ENCODE measurements at places on chromosomes 16 and 17.

- DNase-seq, result no peak
Observed at GRCh38 chr17:3690094-3690715, 5.8 kb downstream of the P2RX5 start.

DNA sequence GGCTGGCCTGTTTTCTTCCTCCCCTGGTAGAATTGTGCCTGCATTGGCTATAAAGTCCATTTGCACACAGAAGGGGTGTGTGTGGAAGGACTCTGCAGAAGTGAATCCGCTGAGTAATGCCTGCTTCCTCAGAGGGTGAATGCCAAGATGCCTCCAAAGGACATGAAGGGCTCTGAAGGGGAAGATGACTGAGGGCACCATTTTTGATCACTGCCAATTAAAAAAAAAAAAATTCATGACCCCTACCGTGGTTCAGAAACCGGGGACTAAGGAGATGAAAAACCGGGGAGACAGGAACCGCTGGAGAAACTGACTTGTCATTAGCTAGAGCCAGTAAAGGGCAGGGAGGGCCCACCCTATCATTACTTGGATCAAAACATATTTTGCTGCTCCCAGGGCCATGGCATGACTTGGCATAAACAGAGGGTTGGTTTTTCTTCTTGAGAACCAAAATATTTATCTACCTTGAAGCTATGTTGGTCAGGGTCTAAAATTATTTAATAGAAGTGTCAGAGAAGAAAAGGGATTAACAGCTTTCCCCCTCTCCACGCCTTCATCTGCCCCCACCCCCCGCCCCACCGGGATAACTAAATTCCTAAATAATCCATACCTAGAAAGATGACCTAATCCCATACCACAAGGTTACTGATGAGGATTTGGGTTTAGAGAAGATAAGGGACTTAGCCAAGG is 3.6 kb upstream of the USP7 start:
- no peak for DNase-seq

- DNase-seq, result no peak
Observed at GRCh38 chr16:88859381-88860091, 2.6 kb downstream of the TRAPPC2L start.

GRCh38 chr17:1446201-1446600 is 9.8 kb downstream of the CRK start:
- no peak for DNase-seq

DNA sequence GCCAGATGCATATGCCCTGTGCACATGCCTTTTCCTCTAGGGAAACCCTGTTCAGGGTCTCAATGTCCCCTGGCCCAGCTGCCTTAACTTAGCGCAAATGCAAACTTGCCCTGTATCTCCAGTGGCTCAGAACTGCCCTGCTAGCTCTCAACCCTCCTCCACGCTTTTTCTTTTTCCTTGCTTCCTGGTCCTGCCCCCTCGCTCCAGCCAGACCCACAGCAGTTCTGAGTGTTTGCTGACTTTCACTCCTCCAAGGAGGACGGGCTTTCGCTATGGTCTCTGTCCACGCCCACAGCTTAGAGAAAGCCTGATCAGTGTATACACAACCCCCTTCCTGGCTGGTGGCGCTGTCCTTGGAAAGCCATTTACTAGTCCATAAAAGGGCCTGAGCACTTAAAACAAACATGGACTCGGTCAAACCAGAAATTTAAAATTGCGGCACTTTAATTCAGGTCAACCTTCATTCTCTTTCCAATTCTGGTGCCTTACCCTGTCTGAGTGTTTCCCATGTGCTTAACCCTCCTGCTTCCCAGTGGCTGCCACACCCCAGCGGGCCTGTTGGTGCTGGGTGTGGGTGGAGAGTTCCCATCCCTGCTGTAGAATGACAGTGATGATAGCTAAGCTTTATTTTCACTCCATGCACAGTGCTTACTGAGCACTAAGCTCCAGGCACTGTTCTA is 15.6 kb upstream of the TMEM98 start:
- DNase-seq, result peak; percentile 68

DNA sequence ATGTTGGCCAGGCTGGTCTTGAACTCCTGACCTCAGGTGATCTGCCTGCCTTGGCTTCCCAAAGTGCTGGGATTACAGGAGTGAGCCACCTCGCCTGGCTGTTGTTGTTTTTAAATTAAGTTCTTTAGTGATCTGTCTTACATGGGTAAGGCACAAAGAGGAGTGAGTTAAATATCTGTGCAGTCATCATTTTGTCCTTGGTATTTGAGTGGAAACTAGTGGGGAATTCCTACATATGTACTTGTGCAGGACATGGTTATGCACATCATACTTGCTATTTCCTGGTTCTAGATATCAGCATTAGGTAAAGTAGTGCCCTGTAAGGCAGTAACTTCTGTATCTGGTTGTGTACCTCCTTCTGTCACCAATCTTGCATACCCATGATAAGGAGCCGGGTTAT is 3.7 kb downstream of the KPNB1 start:
- DNase-seq, result no peak

GRCh38 chr16:56862776-56863175 is 2.2 kb upstream of the SLC12A3 start:
- DNase-seq, result no peak
